Stimulated activated naive CD8-positive, alpha-beta T cell treated with anti-CD3 and anti-CD28 coated beads, Interleukin-15, Interleukin-2, amounts not matched to agents 100 U/mL and 50 U/mL, for 24 hours (primary cell): ENCODE measurements at places on chromosomes 1 and 21.
A peak's percentile ranks its signal among the peaks of the same experiment; 100 is the strongest.

- no peak for DNase-seq
Observed at GRCh38 chr21:27725916-27726315, 759.0 kb upstream of the ADAMTS5 start.

DNA sequence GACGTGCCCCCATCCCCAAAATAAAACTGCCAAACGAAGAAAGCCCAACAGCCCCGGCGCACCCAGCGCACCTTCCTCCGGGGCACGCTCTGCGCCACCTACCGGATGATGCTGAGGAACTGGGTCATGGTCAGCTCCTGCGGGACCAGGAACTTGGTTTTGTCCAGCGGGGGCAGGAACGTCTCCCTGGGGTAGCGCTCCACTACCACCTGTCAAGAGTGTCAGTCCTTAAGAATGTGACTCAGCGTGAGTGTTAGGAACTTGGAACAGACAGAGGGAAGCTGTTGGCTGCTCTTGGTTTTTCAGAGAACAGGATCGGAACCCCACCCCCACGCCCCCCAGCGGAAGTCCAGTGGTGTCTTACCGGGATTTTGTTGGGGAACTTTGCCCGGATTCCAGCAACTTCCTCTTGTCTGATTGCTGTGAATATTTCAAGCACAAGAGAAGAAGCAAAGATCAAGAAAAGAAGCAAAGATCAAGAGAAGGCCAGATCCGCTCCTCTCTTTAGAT, 431 bp downstream of the MAP1LC3C start:
- peak; percentile 66 for DNase-seq

DNA sequence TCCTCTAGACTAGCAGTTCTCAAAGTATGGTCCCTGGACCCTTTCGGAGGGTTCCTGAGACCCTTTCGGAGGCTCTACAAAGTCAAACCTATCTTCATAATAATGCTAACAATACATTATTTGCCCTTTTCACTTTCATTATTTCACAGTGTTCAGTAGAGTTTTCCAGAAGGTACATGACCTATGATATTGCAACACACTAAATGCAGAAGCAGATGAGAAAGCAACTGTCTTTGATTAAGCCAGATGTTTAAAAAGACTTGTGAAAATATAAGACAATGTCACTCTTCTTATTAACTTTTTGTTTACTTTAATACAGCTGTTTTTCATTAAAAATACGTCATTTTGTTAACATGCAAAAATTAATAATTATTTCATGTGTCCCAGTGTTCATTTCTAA, 5.8 kb downstream of the KCNJ10 start:
- no peak for DNase-seq

DNA sequence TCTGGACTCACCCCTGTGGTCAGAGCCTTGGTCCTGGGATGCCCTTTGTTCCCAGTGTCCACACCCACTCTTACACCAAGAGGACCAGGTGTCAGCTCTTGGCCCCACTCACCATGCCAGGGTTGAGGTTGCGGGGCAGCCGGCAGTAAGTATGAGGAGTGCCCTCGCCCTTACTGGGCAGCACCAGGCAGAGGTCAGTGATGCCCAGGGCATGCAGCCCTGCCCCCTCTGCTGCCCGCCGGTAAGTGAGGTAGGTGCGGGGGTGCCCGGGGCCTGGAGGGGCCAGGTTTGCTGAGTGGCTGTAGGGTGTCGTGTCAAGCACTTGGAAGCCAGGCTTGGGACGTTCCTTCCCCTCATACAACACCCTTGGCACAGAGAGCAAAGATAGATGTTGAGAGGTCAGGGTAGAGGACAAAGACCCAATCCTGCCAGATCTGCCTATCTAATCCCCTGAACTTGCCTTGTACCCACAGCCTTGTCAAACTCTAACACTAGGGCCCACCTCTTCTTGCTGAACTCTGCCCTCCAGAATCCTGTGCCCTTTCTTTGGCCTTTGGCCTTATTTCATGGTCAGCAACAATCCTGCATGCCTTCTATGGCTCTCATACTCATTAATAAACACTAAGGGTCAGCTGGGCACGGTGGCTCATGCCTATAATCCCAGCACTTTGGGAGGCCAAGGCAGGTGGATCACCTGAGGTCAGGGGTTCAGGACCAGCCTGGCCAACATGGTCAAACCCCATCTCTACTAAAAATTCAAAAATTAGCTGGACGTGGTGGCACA, 3.6 kb downstream of the DENND4B start:
- DNase-seq: no peak

DNA sequence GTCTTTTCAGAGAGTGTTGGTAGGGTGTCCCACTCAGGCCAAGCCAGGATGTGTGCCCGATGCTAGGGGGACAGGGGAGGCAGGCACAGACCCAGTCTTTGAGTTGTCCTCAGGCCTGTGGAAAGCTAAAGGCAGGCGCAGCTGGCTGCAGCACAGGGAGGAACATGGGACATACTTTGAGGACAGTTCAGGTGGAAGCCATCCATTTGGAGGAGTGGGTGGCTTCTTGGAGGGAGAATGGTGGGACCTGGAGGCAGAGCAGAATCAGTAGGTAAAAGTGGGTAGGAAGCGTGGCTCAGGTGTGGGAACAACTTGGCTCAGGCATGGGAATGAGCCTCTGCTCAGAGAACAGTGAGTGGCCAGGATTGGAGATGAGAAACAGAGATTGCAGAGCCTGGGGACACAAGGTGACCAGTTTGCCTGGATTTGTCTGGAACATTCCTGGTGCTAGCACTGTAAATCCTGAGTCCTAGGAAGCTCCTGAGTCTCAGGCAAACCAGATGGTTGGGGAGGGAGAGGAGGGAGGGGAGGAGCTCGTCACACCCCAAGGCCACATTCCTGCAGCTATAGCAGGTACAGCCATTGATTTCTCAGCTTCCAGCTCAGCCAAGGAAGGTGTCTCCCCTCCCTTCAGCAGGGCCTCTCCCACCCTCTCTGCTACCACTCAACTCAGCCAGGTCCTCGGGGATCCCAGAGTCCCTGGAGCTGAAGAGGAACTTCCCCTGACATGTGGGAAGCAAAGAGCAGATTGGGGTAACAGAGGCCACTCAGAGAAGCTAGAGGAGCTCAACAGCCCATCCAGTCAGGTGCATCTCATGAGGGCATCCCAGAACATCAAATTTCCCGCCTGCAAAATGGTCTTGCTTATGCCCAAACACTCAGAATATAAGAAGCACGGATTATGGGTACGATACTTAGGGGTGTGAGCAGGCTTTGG, 65.2 kb upstream of the TINAGL1 start:
- DNase-seq: no peak

DNA sequence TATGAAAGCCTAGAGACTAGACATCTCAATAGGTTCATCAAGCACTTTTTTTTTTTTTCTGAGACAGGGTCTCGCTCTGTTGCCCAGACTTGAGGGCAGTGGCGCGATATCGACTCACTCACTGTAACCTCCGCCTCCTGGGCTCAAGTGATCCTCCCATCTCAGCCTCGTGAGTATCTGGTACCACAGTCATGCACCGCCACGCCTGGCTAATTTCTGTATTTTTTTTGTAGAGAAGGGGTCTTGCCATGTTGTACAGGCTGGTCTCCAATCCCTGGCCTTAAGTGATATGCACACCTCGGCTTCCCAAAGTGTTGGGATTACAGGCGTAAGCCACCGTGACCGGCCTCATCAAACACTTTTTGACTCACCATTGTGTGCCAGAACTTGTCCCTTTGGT, 613 bp upstream of the GPATCH4 start:
- peak; percentile 20 for DNase-seq

GRCh38 chr1:42146626-42147320, 6.4 kb upstream of the GUCA2B start:
- peak; percentile 76 for DNase-seq

DNA sequence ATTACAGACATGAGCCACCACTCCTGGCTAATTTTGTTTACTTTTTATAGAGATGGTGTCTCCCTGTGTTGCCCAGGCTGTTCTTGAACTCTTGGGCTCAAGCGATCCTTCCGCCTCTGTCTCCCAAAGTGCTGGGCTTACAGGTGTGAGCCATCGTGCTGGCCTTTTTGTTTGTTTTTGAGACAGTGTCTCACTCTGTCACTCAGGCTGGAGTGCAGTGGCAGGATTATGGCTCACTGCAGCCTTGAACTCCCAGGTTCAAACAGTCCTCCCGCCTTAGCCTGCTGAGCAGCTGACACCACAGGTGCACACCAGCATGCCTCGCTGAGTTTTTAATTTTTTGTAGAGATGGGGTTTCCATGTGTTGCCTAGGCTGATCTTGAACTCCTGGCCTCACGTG, 49.1 kb downstream of the ADARB1 start:
- no peak for DNase-seq

- DNase-seq: no peak
Observed at GRCh38 chr1:118397496-118397859, 212.4 kb upstream of the SPAG17 start.

GRCh38 chr1:204112876-204113730, 38.7 kb downstream of the ETNK2 start:
- DNase-seq: no peak

- no peak for DNase-seq
Observed at GRCh38 chr1:173508541-173508940, 31.4 kb downstream of the PRDX6 start.

DNA sequence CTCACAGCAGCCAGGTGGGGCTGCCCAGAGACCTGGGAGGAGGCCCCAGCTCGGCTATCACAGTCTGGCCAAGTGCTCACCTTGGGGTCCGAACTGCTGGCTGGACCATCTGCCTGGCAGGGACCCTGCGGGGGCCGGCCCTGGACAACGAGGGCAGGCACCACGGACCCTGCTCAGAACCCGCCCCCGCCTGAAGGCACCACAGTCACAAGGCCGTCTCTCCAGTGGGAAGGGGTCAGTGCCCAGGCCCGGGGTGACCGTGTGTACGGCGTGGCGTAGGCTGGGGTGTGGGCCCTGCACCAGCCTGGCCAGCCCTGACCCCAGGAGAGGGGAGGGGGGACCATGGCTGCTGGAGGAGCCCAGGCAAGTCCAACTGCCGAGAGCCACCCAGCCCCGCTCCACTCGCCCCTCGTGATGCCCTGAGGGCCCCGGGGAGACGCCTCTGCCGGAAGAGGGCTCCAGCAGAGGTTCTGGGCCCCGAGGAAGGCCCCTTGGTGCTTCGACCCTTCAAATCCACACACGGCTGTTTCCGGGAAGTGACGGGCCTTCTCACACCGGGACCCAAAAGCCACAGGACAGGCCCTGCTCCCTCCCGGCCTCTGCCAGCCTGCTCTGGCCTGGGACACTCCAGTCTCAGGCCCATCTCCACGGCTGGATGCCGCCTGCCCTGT, 11.2 kb upstream of the RNF223 start:
- no peak for DNase-seq

GRCh38 chr1:36149973-36150295, 648 bp upstream of the TRAPPC3 start:
- DNase-seq: no peak

- DNase-seq: no peak
Observed at GRCh38 chr21:25647647-25648046, 8.6 kb downstream of the JAM2 start.
